ENCODE measurements at places on chromosomes 1 and 21.

GRCh38 chr1:62364721-62365120, 45.5 kb upstream of the KANK4 start:
- DNase-seq = no peak

GRCh38 chr21:34344584-34344983, 19.2 kb upstream of the KCNE2 start:
- DNase-seq = peak; percentile 26

DNA sequence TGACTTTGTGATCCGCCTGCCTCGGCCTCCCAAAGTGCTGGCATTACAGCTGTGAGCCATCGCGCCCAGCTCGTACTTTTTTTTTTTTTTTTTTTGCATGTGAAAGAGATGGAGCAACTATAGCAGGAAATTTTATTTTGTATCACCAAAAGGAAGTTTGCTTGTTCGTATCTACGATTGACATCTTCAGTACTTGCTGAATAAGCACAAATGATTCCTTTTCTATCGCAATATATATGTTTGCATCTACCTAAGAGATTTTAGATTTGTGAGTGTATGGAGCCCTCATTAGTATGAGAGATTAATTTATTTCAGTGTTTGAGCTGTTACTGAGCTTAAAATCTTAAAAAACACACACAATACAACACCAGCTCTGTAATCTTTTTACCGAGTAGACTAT, 143.1 kb downstream of the NFIA start:
- no peak for DNase-seq

DNA sequence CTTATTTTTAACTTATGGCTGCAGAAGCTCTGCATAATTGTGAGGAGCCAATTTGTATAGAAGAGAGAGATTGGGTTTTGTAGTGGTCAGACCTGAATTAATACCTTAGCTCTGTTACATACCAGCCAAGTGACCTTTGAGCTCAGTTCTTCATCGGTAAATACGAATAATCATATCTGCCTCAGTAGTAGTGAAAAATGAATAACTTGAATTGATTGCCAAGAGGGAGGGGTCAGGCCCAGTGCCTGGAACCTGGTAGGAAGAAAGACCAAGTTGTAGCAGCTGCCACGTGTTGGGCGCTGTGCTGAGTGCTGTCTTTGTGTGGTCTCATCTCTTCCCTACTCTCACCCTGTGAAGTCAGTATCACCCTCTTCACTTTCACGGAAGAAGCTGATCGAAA, 247.5 kb downstream of the PBX1 start:
- no peak for DNase-seq

GRCh38 chr1:110084227-110085078, 14.0 kb upstream of the ALX3 start:
- DNase-seq = peak; percentile 62

- no peak for DNase-seq
Observed at GRCh38 chr1:204461331-204462228, 33.0 kb downstream of the PIK3C2B start.
